M059J (cell line): ENCODE measurements at places on chromosomes 1 and 21. TPM values are rescaled to one million over a fixed set of nuclear protein-coding genes. Genes with fewer than 3 reads are reported as not detected.

- peak; percentile 57 for DNase-seq
Measured at GRCh38 chr1:192573499-192573898, 2.1 kb upstream of the RGS1 start.

DNA sequence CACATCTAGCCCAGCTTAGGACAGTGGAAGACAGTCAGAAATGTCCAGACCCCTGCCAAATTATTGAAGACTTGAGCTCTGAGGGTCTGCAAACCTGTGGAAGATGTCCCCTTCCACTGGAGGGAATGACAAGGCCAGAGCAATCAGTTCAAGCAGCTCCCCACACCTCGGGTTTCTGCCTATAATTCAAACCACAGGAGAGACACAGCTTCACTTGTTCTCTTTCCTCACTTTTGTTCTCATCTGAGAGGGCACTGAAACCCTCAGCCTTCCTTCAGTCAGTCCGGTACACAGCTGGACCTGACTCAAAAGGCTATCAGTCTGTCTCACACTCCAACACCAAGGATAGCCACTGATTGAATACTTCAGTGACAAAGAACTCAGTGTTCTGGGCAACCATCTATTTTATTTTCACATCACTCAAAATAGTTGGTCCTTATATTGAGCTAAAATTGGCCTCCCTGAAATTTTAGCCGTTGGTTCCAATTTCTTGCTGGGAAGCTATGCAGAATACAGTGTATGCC is 70.1 kb downstream of the TENT5C start:
- no peak for DNase-seq

The CLDN17 gene
- total RNA-seq: not detected in 2 replicates

DNA sequence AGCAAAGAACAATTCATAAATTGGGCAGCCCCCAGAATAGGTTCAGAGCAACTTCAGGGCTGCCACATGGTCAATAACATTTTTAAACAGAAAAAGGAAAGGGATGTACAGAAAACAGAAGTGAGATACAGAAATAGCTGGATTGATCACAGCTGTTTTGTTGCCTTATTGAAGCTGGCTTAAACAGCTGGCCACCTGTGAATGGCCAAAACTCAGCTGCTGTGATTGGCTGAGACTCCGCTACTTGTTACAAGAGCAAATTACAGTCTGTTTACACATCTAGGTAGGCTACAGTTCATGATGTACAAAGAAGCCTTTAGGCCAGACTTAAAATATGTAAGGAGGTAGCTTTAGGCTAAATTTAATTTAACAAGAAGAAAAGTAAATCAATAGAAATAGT is 11.6 kb upstream of the IFNAR1 start:
- DNase-seq: no peak

- peak; percentile 65 for DNase-seq
Measured at GRCh38 chr1:6497215-6497866, 5.9 kb upstream of the PLEKHG5 start.

The BMP8B gene
- 0.12 and 0.15 TPM in 2 replicates for total RNA-seq

- no peak for DNase-seq
Measured at GRCh38 chr21:40372506-40372905, 474.5 kb downstream of the DSCAM start.

The GPR153 gene
- 3.5 and 9.1 TPM in 2 replicates for total RNA-seq

DNA sequence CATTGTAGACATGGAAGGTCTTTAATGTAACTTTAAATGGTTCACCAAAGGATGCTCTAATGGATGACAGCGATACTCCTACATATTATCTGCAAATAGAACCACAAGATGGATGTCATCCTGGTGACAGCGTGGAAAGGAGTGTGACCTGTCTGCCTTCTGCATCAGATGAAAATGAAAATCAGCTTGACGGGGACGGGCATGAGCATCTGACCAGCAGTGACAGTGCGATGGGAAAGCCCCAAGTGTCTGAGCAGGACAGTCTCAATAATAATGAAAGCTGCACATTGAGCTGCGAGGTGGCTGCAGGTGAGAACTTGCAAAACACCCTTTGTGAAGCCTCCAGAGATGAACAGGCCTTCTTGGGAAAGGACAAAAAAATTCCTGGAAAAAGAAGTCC is 25.2 kb downstream of the CNST start:
- no peak for DNase-seq

GRCh38 chr1:154940213-154940560 is 3.7 kb upstream of the PMVK start:
- DNase-seq: no peak

- peak; percentile 84 for DNase-seq
Measured at GRCh38 chr1:237012788-237013383, 8.6 kb upstream of the MT1HL1 start.

GRCh38 chr1:156060937-156061636 is at the start of gene RAB25:
TSS of gene RAB25 (plus strand) at chr1:156061160. CDS start at chr1:156061401, 241 bp downstream.
- no peak for DNase-seq

DNA sequence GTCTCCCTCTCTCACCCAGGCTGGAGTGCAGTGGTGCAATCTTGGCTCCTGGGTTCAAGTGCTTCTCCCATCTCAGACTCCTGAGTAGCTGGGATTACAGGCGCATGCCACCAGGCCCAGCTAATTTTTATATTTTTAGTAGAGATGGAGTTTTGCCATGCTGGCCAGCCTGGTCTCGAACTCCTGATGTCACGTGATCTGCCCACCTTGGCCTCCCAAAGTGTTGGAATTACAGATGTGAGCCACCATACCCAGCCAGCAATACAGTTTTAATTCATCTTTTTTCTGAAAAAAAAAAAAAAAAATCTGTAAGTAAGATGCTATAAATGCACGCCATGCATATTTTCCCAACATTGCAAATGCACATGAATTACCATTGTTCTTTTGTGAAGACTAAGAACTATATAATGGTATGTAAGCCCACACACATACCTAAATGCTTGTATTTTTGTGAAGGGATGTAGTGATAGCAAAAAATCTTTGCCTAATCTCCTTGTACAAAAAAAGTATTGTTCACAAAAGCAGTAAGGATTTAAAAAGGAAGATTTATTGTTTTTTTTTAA is 8.0 kb downstream of the LAMC2 start:
- DNase-seq: no peak

DNA sequence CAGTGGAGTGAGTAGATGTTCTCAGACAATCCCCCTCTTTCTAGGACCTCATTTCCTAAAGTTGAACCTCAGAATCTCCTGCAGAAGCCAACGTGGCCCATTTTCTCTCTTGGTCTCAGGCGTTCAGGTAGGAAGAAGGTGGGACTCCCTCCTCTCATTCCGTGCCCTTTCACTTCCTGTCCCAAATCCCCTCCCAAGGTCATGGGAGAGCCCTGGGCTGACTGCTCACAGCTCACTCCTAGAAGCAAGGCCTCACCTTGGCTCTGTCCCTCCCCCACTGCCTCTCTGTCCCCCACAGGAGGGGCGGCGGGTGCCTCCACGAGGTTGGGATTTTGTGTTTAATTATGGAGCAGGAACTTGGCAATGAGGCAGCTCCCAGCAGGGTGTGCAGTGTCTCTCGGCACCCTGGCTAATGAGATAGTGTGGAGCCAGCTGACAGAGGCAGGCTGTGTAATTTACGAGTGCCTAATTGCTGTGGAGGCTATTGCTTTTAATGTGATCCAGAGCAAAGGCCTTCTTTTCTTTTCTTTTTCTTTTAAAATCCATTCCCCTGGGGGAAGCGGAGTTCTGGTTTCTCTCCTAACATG is 9.1 kb upstream of the CDK18 start:
- DNase-seq: no peak

- peak; percentile 89 for DNase-seq
Measured at GRCh38 chr1:21255284-21255942, 34.9 kb downstream of the ECE1 start.

GRCh38 chr1:74222701-74223100 is 12.5 kb upstream of the TNNI3K start:
- DNase-seq: no peak

- peak; percentile 95 for DNase-seq
Measured at GRCh38 chr1:24201941-24202440, 14.9 kb upstream of the IFNLR1 start.

DNA sequence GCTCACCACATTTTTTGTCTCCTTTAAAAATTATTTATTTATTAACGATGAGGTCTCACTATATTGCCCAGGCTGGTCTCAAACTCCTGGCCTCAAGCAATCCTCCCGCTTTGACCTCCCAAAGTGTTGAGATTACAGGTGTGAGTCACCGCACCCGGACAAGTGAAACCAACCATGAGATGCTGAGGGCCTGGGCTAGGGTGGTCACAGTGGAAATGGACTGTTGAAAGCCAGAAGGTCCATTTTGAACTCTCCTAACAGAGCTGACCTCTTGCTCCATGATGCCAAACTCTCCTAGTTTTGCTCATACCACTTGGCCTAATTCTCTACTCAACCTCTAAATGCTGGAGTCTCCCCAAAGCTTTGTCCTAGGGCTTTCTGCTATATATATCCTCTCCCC is 109.1 kb downstream of the SLC45A1 start:
- DNase-seq: peak; percentile 15

The EPHA2 gene
- total RNA-seq: 136 and 212 TPM in 2 replicates

The FAM163A gene
- 0.05 TPM in 1 of 2 replicates, not detected in the other for total RNA-seq

DNA sequence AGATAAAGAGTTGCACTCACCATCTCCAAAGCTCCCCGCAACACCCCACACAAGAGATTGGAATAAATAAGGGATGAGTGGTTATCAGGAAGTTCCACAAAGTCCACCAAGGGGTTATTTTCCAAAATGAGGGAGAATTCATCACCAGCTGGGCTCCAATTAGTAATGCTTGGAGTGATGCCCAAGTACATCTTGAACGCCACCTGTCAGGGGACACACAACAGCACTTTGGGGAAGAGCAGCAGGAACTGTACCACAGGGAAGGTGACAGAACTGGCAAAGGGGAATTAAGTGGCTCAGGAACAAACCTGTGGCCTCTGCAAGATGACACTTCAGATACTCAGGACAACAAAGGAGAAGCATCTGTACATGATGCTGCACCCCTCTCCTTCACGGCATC is 11.5 kb downstream of the TRAPPC3 start:
- DNase-seq: no peak

The CLCA1 gene
- not detected in 2 replicates for total RNA-seq

The HLX gene
- total RNA-seq: 7.2 and 14.4 TPM in 2 replicates

The PYHIN1 gene
- not detected in 2 replicates for total RNA-seq

DNA sequence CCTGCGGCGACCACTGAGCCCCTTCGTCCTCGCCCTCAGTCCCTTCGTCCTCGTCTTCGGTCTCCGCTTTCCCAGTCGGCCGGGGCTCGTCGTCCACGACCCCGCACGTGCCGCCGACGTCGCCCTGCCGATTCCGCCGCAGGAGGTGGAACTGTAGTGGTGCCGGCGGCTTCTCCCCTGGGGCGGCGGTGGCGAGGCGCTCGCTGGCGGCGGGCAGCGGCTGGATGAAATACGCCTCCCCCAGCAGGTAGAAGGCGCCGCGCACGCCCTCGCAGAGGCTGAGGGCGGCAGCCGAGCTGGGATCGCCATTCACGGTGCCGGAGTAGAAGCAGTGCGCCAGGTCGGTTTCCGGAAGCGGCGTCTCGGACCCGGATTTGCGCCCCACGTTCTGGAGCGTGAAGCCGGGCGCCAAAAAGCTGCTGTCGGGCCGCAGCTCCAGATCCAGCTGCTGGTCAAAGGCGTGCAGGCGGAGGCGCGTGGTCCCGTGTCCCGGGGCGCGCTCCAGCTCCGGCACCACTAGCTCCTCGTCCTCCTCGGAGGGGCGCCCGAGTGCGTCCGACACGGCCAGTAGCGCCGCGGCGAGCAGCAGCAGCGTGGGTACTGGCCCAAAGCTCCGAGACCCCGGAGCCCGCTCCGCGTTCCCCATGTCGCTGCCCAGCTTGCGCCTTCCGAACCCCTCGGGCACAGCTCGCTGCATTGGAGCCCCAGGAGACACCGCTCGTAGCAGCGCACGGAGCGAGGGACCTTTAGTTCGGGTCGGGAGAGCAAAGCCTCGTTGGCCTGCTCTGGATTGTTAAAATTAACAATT is 747 bp downstream of the ADAMTS1 start:
- DNase-seq: no peak

DNA sequence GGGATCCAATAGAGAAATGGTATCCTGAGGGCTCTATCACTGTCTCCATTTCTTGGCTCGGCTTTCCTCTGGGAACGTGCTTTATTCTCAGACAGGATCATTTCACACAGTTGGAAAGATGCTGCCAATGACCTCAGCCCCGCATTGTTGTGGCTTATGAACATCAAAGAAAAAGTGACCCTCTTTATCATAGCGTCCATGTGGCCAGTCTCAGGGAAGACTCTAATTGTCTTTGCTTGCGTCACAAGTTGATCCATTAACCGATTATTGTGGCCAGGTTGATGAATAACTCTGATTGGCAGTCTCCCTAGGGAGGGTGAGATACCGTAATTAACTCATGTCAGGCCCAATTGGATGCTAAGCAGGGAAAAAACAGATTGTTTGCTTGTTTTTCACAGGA is 10.4 kb upstream of the TMEM9 start:
- peak; percentile 18 for DNase-seq

- peak; percentile 78 for DNase-seq
Measured at GRCh38 chr1:41861535-41862383, 57.0 kb downstream of the HIVEP3 start.

DNA sequence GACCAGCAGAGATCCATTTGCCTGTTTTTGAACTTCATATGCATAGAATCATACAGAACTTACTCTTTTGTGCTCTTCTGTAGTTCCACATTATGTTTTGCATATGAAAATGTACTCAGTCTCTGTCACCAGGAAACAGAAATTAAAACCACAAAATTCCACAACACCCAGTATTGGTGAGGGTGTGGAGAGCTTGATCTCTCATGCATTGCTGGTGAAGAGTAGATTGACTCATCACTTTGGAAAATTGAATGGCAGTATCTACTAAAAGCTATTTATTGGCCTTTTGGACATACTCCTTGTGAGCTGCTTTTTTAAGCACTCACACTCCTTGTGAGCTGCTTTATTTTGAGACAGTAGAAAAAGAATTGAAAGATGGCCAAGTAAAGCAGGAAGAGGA is 43.3 kb downstream of the VTCN1 start:
- peak; percentile 48 for DNase-seq

DNA sequence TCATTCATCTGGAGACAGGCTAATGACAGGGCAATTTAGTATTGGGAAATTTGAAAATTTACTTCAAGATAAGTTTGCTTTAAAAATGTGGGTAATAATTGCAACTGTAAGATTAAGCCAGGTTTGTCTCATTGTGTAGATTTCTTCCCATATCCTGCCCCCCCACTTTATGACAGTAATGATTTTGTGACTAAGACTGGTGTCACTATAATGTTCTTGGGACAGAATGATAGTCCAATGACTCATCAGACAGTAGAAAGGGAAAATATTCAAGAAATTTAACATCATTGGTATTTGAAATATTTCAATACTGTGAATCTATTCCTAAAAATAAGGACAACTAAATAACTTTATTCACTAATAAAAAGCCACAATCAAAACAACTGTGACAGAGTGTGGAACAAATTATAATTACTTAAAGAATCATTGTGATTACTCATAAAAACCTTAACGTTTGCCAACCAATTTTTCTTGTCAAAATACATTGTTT is 36.7 kb downstream of the FH start:
- DNase-seq: peak; percentile 90

The ENTREP3 gene
- 5.9 and 8.1 TPM in 2 replicates for total RNA-seq

DNA sequence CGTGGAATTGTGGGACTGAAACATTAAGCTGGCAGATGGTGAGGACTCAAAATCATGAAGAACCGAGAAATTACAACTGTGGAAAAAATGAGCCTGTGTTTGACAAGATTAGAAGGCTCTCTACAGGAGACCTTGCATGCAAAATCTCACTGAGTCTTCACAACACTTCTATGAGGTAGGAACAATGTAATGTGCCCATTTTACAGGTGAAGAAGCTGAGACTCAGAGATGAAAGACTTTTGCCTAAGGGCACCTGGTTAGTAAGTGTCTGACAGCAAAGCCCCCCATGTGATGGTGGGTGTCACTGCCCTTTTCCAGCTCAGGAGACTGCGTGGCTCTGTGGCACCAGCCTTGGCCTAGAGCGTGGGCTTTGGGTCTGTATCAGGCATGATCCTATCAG is 21.0 kb downstream of the OPRD1 start:
- DNase-seq: no peak
